ENCODE measurements at places on chromosomes 4 and X.

DNA sequence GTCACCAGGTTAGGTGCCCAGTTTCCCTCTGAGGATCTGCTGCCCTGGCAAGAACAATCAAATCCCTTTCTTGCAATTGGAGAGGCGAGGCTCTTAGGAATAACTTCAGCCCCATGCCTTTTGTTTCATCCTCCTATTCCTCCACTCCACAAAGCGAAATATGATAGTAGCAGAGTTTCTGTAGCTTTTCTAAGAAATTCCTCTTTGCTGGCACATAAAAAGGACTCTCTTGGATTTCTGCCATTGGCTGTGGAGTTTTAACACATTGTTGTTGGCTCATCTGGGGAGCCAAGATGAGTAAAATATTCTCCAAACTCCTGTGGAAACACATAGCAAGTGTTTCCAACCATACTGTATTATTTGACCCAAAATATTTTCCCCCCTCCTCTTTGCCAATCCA is 11.0 kb upstream of the ADGRG2 start:
- no peak for DNase-seq

DNA sequence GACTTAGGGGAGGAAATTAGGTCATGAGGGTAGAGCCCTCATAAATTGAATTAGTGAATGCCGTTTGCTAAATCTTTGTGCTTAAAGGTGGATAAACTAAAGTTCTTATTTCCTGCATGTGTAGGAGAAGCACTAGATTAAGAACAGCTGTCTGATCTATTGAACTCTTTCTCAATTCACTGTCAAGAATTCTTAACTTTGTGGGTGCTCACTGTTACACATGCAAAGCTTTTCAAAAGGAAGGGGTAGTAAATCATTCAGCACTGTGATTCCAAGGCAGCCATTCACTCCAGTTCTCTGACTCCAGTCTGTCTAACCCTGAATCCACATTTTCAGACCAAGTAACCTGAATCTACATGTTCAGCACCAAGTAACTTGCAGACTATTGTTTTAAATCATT is 1520.1 kb downstream of the PCDH18 start:
- no peak for DNase-seq

- DNase-seq = no peak
These were observed 105.7 kb downstream of the TENM3 start for GRCh38 chr4:182348779-182349326.

DNA sequence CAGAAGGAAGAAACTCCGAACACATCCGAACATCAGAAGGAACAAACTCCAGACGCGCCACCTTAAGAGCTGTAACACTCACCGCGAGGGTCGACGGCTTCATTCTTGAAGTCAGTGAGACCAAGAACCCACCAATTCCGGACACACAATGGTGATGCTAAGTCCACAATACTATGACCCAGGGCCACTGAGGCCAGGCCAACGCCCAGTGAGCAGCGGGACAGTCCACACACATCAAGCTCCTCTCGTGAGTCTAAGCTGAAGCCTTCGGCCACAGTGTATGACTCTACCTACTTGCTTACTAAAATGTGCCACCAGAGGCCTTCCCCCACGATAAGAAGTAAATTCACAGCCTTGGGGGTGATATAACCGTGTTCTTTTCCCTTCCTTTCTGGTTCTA is 10.2 kb upstream of the CDKN2AIP start:
- no peak for DNase-seq

DNA sequence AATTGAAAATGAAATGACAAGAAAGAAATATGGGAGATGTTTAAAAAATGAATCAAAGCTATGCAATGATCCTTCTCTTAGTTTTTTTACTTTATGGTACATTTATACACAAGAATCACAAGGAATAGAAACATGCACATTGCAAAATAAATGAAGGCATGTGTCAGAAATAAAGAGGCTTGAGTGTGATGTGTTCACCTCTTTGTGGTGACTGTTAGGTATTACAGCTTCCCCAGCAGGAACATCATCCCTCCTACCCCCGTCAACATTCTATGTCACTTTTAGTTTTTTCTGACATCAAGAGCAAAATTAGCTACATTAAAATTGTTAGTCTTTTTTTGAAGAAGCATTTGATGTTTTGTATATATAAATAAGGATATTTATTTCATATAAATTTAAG is 214.8 kb downstream of the SLC4A4 start:
- no peak for DNase-seq

DNA sequence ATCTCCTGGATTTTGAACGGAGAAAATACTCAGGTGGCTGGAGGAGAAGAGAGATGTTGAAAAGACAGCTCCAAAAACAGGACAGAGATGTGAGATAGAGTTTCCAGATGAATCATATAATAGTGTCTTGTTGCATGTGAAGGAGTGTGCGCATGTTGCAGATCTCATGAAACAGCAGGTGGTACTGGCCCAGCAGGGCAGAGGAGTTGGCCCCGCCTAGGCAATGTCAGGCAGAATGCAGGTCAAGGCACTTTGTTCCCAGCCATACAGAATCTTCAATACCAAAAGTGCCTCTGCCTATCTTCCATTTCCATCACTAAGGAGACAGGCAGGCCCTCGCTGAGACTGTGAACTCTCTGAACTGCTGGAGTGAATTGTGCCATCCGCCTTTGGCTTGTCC is 63.9 kb upstream of the FAT1 start:
- DNase-seq = no peak

- DNase-seq = no peak
These were observed 9.7 kb upstream of the COMMD8 start for GRCh38 chr4:47473141-47473750.

DNA sequence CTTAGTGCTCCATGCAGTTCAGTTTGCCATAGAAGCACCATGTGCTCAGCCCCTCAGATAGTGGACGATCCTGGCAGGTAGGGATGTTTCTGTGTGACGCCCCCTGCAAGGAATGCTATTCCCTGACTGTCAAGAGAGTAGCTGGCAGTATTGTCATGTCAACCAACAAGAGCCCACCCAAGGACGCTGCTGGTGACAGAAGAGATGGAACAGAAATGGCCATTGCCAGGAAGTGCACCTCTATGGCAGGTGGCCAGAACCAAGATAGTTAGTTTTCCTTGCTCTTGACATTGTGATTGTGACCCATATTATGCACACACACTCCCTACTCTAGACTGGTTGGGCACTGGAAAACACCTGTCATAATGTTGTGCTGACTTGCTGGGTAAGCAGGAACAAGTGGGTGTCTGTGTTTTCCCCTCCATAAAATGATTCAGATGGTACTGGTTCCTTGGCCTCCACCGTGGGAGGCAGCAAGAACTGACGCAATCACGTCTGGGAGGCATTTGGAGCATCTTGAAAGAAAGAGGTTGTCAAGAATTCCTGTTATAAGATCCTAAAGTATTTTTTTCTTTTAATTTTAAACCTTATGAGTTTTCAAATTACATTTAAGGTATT is 507.9 kb downstream of the MID1IP1 start:
- no peak for DNase-seq

DNA sequence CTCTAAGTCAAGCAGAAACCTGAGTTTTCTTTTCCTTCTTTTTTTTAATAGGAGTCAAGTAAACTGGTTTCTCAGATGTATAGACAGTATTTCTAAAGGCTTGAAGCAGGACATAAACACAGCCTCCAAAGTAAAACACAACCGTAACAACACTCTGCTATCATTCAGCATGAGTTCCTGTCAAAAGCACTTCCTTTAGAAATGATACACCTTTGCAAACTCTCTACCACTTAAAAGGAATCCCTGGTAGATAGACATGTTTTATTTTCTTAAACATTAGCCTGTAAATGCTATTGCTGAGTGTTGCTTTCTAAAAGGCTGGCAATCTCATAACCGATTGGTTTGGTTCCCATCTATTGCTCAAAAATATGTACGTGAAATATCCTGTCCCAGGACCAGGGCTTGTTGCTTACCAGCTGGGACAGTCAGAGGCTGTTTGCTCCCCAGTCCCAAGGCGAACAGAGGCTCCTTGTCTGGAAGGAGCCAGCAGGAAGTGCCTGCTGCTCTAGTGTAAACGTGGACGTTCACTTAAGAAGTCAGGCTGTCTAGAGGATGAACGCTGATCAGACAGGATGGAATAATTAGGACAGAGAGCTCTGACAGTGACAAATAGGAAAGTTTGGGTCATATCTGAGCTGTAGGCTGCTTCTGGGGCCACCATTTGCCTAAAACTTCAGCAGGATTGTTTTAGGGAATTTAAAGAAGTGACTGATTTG is 173.9 kb upstream of the KLF3 start:
- no peak for DNase-seq

DNA sequence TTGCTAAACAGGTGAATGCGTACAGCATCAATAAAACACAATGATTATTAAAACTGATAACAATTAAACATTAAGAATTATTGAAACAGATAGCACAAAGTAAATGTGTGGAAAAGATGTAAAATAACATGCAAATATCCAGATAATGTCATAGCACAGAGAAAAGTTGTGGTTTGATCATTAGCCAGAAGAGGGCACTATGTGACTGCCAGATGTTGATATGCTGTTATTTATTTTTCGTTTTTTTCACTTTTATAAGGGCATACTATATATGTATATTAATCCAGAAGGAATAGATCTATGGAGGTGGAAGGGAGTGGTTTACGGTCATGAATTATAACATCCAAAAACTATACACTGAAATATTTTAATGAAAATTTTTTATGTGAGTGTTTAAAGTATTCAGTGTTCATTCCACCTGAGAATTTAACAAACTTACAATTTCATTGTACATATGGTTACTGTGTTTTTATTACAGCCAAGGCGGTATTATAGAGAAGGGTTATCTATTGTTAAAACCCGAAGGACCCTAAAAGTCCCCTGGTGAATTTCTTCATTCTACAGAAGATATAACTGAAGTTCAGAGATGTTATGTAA is 211.9 kb upstream of the UGT8 start:
- DNase-seq = peak; percentile 2

GRCh38 chr4:130563185-130563888 is 1467.4 kb downstream of the C4orf33 start:
- peak; percentile 28 for DNase-seq

DNA sequence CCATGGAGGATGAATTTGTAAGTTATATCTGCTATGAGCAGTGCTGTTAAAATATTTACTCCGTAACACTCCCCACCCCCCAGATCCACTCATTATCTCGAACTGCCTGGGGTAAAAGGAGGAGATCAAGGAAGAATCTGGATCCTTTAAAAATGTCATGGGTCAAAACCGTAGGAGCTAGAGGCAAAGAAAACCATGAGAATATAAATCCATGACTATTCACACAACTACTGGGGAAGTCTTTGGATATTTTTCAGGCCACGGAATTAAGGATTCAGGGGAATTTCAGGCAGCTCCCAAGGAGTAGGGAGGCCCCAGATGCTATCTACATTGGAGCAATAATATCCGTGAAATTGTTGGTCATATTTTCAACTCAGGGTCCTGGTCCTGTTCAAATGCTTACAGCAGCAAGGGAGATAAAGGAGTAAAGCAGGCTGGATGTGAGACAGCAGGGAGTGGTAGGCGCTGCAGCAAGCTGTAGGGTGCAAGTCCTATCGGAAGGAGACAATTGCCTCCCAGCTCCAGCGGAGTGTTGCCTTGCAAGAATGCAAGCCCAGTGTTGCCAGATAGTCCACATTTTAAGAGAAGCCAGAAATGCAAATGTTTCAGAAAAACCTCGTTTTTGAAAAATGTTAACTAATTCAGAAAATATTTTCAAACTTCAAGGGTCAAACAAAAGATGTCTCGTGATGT is 116.2 kb upstream of the KIT start:
- DNase-seq = no peak

DNA sequence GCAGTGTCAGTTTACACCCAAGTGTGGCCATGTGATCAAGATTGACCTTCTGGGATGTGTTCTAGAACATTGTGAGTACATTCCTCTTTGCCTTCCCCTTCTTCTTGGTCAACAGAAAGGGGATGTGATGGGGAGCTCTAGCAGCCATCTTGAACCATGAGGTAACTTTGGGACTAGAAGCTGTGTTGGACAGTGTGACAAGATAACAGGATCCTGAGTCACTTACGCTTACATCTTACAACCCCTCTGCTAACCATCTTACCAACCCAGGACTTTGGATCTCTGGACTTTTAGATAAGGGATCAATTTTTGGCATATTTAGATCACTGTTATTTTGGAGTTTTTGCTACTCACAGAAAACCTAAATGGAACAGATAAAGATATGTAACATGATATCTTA is 625.6 kb downstream of the BCOR start:
- DNase-seq = no peak

GRCh38 chr4:176709417-176709816 is 83.3 kb downstream of the VEGFC start:
- no peak for DNase-seq

DNA sequence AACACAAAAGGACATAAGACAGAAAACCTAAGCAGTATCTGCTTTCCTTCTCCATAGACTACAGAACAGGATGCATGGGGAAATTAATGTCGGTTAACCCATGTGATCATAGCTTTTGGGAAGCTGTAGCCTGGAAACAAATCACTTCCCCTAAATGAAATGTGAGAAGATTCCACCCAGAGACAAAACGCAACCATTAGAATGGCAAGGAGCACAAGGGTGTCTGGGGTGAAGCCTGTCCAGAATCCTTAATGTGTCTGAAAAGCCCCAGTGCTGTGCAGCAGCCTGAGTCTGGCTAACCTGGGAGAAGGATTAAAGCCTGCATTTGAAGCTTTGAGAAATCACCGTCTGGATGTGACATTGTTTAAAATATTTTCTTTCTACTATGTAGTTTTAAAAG is 213.3 kb downstream of the ANKRD50 start:
- no peak for DNase-seq

DNA sequence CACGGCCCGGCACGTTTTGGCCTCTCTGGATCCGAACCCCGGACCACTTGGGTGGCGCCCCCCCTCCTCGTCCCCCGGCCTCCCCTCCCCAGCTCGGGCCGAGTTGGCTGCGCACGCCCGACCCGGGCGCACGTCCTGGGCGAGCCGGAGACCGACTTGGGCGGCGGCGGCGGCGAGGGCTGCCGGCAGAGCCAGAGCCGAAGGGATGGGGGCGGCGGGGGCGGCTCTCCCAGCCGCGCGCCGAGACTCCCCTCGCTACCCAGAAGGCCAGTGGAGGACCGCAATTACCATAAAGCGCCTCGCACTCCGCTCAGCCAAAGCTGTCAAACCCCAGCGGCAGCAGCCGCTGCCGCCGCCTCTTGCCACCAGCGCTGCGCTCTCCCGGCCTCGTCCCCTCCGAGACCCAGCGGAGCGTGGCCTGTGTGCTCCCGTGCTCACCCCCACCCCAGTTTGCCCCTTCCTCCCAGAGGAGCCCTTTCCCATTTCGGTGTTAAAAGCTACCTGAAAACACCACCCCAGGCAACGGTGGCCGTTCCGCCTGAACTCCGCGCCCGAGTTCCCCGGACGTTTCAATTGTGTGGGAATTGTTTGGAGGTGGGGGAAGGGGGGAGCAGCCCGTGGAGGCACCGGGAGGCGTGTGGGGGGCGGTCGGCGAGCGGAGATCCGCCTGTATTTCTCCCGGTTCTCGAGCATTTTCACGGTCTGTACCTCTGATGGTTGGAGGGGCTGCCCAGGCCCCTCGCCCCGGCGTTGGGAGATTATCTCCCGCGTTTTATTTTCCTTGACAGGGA is 701 bp upstream of the BCOR start:
- no peak for DNase-seq

- no peak for DNase-seq
These were observed 26.6 kb downstream of the PLAC1 start for GRCh38 chrX:134631426-134632346.

- no peak for DNase-seq
These were observed 370.7 kb downstream of the GPAT3 start for GRCh38 chr4:83906561-83906960.

All from NT2/D1 (cell line).